Heart right ventricle (tissue), 16 donors: ENCODE measurements at places on chromosomes 12 and 14. TPM values are rescaled to one million over a fixed set of nuclear protein-coding genes. Genes with fewer than 3 reads are reported as not detected.

The ASCL4 gene
- not detected for total RNA-seq

DNA sequence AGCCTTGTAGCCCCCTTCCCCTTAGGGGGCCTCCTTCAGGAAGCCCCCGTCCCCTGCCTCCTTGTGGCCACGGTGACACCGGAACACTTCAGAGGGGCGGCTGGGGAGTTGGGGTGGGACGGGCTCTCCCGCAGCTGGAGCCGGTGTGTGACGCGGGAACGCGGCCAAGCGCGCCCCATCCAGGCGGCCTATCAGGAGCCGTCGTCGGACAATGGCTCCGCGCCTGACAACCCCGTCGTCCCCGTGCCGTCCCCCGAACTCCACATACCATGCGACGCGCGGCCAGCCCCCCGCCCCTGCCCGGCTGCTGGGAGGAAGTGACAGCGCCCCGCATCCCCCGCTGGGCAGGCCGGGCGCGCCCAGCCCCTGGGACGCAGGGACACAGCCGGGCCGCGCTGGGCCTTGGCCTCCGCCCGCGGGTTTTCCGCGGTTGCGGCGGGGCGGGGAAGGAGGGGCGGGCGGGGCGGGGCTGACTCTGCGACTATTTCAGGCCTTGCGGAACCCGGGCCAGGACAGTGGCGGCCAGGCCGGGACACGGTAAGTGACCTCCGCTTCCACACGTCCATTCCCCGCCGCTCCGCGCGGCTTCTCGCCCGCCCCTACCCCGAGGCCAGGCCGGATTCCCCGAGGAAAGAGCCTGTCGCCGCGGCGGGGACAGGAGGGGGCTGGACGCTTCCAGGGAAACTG is at the start of gene TNFAIP2:
Gene TNFAIP2, plus strand, starts transcription at position 515 of the 687 bp plus-strand sequence. CDS start 2,997 bp downstream, outside the sequence.
- peak; percentile 67 for DNase-seq

The ARHGAP9 gene
- total RNA-seq, result 3.2 TPM

GRCh38 chr12:114152890-114153289 is 186.8 kb upstream of the RBM19 start:
- DNase-seq, result no peak

DNA sequence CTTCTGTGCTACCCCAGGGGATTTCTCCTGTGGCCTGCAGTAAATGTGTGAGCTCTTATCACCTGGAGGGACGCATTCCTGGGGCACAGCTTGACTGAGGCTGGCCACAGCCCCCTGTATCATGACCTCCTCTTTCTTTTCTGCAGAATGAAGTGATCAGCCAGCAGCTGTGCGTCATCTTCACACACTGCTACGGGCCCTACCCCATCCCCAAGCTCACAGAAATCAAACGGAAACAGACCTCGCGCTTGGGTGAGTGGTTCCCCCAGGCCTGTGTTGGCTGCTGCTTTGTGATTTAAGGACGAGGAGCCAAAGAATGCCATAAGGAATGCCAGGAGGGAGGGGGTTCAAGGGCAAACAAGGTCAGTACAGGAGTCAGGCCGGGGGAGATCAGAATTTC is 50.5 kb upstream of the PWP1 start:
- DNase-seq, result no peak

DNA sequence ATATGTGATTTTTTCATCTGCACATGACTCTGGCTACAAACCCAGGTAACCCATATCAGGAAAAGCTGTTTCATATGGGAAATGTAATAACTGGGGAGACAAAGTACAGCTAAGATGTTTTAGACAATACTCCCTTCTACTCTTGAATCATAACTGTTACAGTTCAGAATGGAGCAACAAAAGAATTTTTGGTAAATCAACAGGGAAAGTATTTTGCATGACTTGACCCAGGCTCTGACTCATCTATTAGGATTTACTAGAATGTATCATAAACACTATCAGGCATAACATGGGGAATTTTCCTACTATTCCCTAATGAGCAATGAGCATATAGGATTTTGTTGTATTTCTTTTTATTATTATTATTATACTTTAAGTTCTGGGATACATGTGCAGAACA is 553.0 kb downstream of the SLC16A7 start:
- no peak for DNase-seq

GRCh38 chr14:95045106-95045701 is 112.1 kb downstream of the DICER1 start:
- no peak for DNase-seq

DNA sequence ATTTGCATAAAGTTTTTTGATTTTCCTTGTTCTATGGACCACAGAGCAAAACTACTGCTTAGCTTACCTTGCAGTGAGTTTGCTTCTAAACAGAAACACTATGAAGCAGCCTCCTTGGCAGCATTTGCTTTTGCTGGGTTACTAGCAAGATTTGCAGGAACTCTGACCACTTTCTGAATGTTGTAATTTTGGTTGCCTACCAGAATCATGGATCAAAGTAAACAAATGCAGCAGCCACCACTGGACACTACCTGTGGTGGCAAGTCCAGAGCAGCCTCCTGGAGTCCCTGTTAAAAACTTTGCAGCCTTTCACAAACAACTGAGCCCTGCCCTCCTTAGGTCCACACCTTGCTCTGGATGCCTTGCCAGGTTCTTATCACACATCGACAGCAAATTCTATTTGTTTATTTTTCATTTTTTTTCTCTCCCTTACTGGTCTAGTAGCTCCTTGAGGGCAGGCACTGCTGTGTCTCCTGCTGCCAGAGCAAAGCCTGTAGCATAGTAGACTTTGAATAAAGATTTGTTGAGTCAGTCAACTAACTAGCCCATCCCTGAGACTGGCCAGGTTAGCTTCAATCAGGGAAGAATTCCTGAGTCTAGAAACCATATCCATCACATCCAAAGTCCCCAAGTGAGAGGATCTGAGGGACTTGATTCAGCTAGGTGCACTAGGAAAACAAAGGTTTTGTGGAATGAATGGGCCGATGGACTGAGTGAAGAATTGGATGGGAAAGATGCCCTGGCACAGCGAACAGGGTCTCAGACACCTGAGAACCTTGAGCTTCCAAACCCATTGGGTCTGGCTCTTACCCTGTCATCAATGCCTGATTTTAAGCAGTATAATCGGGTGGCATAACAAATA is 5.7 kb downstream of the TTC6 start:
- no peak for DNase-seq

The CYP27B1 gene
- 0.81 TPM for total RNA-seq
